Kidney epithelial cell (primary cell): ENCODE measurements at places on chromosomes 6 and 20. TPM values are rescaled to one million over a fixed set of nuclear protein-coding genes. Genes with fewer than 3 reads are reported as not detected.

GRCh38 chr20:1086277-1087213 lies 31.9 kb upstream of the PSMF1 start:
- no peak for DNase-seq

- DNase-seq, result no peak
Observed at GRCh38 chr6:137102851-137103492, 58.2 kb upstream of the IL20RA start.

GRCh38 chr6:73854998-73855718 lies 159.2 kb downstream of the CD109 start:
- no peak for DNase-seq

DNA sequence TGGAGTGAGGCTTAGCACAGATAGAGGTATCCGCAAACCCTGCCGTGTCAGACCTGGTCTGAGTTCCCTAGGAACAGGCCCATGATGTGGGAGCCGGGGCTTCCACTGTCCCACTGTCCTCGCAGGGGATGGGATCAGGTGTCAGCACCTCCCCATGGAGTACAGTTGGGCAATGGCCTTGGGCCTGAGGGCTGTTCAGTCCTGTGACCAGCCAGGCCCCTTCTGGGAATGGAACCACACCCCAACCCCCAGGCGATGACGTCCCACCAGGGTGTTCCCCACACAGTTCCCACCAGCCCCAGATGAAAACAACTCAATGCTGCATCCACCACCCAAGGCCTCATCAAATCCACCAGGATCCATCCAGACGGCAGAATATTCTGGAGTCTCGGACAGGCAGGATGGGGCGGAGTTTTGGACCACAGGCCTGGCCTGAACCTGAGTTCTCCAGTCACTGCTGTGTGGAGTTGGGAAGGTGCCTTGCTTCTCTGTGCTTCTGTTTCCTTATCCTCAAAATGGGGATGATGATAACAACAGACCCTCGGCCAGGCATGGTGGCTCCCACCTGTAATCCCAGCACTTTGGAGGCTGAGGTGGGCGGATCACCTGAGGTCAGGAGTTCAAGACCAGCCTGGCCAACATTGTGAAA lies 62.2 kb downstream of the UBE2V1 start:
- no peak for DNase-seq

GRCh38 chr6:89781070-89782034 lies 38.2 kb downstream of the MDN1 start:
- DNase-seq, result no peak

- no peak for DNase-seq
Observed at GRCh38 chr6:19135706-19136105, 701.5 kb upstream of the ID4 start.

DNA sequence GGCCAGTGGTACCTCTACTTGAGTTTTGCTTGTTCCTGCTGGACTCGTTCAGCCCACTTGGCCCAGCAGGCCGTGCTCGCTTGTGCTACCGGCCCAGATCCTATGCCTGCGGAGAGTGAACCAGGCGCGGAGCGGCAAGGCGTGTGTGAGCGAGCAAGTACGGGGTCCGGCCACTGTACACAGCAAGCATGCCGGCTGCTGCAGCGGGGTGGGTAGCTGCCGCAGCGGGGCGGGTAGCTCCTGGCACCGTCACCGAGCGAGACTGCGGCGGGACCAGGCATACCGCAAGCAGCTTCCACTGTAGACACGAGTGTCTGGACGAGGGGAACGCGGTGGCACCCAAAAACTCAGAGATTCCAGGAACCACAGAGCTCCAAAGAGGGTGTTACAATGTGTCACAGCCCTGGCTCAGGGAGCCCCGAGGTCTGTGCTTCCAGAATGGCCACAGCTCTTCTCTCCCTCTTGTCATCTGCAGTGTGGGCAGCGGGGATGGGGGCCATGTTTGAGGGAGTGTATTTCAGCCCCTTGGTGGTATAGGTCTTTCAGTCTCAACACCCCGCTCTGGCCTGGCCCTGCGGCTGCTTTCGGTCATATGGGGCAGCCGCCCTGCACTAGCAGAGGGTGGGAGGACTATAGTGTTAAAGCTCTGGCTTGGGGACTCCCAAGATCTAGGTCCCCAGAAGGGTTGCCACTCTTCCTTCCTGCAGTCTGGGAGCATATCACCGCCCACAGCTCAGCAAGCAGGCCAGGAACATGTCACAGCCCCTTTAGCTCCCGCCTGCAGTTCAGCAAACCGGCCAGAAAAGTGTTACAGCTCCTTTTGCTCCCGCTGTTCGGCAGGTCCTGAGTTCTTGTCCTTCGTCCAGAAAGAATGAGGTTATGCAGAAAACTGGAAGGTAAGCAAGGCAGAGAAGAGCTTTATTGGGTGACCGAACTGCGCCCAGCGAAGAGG lies 6.1 kb upstream of the RWDD1 start:
- DNase-seq, result no peak

Gene SPATA2
- total RNA-seq, result 3.9 and 5.1 TPM in 2 replicates

DNA sequence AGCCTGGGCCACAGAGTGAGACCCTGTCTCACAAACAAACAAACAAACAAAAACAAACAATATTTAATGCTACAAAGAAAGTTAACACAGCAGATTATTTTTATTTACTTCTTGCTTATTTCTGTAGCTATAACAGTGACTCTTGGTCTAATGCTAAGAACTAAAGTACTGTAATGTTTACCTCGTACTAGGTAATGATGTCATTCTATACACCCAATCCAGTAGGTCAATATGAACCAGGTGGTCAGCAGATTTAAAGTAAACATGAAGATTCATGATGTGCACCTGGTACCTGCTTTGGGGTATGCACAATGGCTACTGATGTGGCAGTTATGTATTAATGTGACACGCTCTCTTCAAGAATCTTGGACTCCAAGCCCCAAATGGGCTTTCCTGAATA lies 36.6 kb upstream of the CARMIL1 start:
- no peak for DNase-seq
